ENCODE measurements at places on chromosomes 1 and 21.

- no peak for DNase-seq
Measured at GRCh38 chr1:20143318-20143717, 4.2 kb downstream of the PLA2G2F start.

DNA sequence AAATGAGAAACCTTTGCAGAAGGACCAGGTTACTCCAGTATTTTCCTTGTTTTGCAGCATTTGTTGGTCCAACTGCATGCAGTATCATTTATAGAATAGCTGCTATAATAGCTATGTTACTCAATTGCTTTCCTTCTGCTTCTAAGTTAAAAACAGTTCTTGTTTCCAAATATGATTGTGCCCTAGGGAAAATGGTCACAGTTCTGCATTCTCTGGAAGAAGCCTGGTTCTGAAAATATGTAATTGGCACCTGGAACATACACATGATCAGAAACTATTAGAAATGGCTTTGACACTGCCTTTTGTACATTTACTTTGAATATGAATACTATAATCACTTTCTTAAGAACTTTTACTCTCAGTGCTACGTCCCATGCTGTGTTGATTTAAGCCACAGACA is 33.6 kb downstream of the HENMT1 start:
- no peak for DNase-seq

DNA sequence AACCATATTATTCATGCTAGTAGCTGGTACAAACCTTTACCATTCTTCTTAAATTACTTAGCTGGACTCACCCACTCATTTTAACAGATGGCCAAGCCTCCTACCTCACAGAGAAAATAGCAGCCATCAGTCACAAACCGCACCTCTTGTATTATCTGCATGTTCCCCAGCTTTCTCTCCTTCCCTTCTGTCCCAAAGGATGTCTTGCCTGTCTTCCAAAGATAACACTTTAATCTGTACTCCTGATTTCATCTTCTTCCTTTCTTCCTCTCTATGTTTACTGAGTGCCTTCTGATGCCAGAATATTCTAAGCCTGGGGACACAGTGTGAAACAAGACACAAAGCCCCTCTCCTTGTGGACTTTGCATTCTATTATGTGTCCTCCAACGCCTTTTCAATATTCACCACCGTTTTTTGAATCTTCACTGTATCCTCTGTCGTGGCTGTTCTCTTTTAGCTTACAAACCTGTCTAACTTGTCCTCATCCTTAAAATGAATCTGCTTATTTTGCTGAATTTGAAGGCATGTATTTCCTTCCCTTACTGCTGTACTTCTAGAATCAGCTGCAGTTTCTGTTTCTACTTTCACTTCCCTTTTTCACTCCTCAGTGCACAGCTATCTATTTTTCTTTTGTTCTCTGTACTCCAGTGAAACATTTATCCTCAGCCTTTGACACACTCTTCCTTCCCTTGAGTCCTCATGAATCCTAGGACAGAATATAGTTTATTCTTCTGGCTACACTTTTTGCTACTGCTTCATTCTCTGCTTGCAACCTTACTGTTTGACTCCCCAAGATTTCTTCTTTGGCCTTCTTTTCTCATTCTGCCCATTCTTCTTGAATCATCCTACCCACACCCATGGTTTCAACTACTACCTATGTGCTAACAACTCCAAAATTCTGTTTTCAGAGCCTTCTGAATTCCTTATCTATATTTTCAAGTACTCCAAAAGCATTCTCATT is 216.9 kb upstream of the SAMSN1 start:
- DNase-seq = no peak

GRCh38 chr1:103191327-103191726 is 83.0 kb upstream of the COL11A1 start:
- no peak for DNase-seq

- no peak for DNase-seq
Measured at GRCh38 chr1:193308438-193308837, 122.0 kb upstream of the B3GALT2 start.

DNA sequence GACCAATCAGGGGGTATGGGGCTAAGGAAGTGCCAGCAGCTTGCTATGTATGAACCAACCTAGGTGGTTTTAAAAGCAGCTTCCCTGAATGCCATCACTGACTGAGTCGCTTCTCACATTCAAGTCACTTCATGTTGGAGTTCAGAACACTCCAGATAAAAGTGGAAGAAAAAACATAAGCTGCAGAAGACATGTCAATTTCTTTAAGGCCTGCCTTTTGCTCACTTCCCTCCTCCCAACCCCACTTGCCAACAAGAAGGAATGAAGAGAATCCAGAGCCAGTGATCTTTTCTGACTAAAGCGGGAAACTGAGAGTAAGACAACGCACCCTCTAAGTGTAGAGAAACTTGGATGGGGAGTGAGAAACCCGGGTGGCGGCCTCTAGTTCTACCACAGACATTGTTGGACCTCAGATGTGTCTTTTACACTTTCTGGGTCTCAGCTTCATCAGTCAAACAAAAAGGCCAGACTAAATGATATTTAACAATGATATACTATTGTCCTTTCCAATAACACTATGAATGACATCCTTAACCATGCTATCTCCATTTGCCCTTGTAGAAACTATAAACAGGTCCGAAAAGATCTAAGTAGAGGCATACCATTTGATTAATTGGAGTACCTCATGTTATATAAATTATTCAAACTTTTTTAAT is 54.1 kb downstream of the LUZP1 start:
- no peak for DNase-seq

GRCh38 chr1:85047144-85047471 is 1.2 kb downstream of the MCOLN3 start:
- no peak for DNase-seq

GRCh38 chr1:14955976-14956375 is 197.6 kb upstream of the TMEM51 start:
- DNase-seq = no peak

- DNase-seq = no peak
Measured at GRCh38 chr1:42209526-42210251, 45.1 kb upstream of the GUCA2A start.

GRCh38 chr21:34635307-34635706 is 20.4 kb upstream of the RCAN1 start:
- no peak for DNase-seq

GRCh38 chr1:27071049-27071416 is 58.4 kb upstream of the TENT5B start:
- peak; percentile 34 for DNase-seq

DNA sequence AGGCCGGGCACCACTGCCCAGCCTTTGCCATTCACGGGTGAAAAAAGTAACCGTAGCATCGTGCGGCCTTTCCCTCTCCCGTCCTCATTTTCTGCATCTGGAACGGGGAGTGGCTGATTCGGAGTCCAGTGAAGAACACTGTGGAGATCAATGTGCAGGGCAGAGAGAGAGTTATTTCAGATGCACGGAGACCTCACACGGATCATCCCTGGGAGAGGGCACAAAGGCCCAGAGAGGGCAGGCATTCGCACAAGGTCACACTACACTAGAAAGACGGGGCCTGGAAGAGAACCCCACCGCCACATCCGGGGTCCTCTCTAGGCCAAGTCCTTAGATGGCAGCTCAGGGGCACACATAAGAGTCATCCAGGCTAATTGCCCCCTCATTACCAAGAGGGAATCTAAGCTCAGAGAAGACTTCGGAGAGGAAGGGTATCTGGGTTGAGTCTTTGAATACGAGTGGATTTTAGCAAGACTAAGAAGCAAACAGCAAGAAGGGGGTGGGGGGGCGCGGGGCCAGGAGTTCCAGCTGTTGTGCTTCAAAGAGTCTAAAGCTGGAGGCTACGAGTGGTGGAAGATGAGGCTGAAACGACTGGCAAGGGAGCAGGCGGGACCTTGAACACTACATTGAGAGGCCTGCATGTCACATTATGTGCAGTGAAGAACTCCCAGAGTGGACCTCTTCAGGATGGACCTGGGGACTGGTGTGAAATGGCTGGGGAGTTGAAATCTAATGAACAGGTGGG is 857 bp downstream of the GPX7 start:
- no peak for DNase-seq

DNA sequence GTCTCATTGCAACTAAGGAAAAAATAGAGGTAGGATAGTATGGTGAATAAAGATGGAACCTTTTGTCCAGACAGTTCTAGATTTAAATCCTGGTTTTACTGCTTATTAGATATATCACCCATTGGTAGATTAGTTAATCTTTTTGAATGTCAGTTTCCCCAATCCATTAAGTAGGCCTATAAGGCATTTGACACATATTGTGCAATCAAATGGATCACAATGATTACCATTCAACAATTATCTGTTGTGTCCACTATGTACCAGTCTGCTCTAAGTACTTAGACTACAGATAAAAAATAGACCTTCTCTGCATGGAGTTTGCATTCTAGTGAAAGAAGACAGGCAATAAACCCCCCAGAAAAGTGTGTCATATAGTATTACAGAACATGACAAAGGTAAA is 6.0 kb upstream of the PALMD start:
- no peak for DNase-seq

- no peak for DNase-seq
Measured at GRCh38 chr1:20210736-20211460, 24.6 kb upstream of the PLA2G2C start.

- no peak for DNase-seq
Measured at GRCh38 chr1:219041818-219042217, 131.9 kb upstream of the LYPLAL1 start.

DNA sequence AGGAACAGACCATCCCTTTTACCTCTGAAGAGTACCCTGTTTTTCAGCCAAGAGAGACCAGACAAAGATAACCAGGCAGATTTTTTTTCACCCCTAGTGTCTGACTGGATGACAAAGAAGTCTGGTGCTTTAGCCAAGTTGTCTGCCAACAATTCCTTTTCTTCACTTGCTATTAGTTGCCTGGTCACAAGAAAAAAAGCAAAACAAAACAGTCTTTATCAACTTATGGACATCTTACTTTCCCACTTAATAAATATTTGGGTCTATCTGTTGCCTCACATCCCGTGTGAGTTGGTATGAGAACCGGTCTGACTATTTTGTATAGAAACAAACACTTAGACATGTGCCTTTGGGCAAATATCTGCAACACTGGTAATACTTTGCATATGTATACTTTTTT is 662.9 kb downstream of the PLPP3 start:
- no peak for DNase-seq

- no peak for DNase-seq
Measured at GRCh38 chr1:92536211-92536979, 49.7 kb upstream of the GFI1 start.

GRCh38 chr1:16318555-16318954 is 33.7 kb downstream of the FBXO42 start:
- no peak for DNase-seq

DNA sequence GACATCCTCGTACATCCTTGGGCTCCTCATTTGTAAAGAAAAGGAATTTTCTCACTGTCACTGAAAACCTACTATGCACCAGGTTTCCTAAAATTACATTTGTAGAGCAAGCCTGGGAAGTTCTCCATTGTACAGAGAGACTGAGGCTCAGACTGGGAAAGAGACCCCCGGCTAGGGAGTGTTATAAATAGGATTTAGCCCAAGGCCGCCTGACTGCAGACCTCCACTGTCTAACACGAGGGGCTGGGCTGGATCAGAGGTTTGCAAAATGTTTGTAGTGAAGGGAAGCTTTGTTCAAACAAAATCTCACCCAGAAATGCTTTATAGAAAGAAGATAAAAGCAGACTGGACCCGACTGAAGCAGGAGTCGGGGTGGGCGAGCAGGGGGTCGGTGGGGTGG is 131.3 kb downstream of the ACTL8 start:
- DNase-seq = no peak

GRCh38 chr1:115839679-115840237 is 1.2 kb downstream of the NHLH2 start:
- peak; percentile 16 for DNase-seq

DNA sequence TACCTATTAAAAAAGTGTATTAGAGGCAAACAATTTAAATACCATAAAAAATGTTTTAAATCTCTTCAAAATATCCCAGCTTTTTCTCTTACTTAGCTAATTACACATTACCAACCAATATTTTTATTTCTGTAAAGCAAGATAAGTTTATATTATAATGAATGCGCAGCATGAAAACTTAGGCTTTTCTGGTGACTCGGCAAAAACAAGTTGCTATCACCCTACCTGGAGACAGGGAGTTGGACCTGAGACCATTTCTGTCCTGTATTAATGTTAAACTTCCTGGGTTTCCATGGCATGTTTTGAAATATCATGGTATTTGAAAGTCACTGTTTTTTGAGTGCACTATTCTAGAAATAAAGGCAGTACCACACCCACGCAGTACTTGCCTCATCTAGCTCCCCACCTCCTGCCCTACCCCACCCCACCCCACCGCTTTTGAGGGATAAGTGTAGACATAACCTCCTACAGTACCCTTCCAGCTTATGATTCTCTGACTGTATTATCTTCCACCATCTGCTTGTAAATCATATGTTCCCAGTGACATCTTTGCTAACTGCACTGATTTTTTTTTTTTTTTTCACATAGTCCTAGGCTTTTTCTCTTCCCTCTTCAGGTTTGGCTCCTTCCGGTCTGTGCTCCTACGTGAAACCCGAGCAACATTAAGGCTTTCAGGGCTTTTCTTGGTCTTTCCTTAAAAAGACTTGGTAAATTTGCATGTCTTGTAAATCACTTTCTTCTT is 77.5 kb downstream of the PHTF1 start:
- no peak for DNase-seq

- no peak for DNase-seq
Measured at GRCh38 chr1:115073298-115074087, 15.8 kb downstream of the TSPAN2 start.

DNA sequence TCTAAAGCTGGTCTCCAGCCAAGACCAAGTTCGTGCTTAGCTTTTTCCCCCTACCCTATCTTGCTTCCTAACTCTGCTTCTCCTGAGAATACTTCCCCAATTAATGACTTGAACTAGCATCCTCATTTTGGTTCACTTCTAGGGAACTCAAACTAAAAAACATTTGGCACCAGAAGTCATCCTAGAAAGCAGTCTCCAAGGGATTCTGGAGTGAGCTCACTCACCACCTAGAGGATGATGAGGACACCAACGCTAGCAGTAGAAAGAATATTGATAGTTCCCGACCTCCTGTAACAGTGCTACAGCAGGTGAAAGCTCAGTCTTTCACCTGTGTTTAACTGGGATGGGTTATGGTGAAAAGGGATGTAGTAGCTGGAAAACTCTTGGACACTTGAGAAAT is 4.7 kb upstream of the PSMB2 start:
- peak; percentile 4 for DNase-seq

DNA sequence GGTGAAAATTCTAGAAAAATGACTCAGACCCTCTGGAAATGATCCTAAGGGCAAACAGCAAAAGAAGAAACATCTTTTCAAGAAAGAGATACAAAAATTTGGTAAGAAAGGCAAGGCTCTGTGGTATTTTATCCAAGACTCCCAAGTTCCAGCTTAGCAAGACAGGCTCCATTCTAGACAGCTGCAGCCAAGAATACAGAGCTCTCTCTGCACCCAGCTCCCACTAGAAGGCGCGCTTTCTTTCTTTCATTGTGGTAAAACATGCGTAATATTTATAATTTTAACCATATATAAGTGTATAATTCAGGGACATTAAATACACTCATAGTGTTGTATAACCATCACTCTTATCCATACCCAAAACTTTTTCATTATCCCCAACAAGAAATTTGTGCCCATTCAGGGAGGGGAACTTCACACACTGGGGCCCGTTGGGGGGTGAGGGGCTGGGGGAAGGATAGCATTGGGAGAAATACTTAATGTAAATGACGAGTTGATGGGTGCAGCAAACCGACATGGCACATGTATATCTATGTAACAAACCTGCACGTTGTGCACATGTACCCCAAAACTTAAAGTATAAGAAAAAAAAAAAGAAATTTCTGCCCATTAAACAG is 2.2 kb upstream of the HFM1 start:
- no peak for DNase-seq
